ENCODE measurements at places on chromosomes 2 and 18.

- no peak for DNase-seq
Observed at GRCh38 chr2:10655499-10656225, 34.1 kb downstream of the NOL10 start.

GRCh38 chr18:8803063-8803795, 97.9 kb downstream of the MTCL1 start:
- DNase-seq: no peak

GRCh38 chr2:112791019-112791418, 6.7 kb upstream of the IL1A start:
- DNase-seq: no peak

DNA sequence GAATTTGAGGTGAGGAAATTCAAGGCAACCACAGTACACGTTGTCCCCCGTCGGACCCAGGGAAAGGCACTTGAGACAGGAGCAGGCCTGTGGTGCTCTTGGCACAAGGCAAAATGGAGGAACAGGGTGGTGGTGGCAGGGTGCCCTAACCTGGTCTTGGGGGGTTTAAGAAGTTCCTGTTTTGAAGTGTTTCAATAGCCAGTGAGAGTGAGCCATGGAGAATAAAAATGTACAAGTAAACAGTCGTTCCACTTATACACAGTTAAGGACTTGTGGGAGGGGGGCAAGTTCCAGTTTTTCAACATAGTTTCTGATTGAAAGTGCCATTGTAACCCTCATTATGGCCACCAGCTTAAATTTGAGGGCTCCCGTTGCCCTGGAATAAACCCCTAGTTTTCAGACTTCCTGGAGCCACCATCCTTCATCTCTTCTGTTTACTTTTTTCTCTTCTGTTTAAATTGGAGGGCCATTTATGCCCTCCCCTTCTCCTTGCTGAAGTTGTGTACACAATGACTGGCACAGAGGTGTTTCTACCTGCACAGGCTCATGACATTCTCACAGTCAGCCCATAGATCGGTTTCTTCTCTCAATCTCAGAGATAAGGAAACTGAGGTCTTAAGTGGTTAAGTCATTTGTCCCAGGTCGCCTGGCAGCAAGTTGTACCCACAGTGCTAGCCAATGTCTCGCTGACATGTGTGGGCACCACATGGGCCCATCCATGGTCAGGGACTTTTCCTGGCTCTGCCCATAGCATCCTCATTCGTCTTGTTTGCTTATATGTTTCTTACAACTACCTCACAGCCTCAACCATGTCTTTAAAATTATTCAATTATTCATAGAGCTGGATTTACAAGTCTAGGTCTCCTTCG, 66.0 kb upstream of the ST3GAL5 start:
- no peak for DNase-seq

DNA sequence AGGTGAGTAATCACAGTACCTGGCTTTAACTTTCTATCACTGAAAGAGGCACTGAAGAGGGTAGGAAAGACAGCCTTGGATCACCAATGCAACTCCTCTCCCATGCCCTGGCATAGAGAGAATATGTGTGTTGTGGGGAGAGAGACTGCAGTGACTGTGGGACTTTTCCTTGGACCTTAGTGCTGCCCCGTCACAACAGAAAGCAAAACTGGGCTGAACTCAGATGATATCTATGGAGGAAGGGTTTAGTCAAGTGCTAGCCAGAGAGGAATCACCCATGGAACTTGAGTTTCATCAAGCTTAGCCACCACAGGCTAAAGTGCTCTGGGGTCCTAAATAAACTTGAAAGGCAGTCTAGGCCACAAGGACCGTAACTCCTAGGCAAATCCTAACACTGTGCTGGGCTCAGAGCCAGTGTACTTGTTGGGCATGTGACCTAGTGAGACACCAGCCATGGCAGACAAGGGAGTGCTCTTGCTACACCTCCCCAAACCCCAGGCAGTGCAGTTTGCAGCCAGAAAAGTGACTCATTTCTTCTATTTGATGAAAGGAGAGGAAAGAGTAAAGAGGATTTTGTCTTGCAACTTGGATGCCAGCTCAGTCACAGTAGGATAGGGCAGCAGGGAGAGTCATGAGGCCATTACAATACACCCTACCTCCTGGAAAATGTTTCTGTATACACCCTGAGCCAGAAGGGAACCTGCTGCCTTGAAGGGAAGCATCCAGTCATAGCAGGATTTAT, 105.8 kb upstream of the SPOPL start:
- DNase-seq: no peak

GRCh38 chr18:49648326-49648725, 86.5 kb downstream of the LIPG start:
- no peak for DNase-seq

- DNase-seq: no peak
Observed at GRCh38 chr18:38895560-38895959, 1330.0 kb upstream of the CELF4 start.

- DNase-seq: no peak
Observed at GRCh38 chr2:3778851-3779495, 75.6 kb downstream of the DCDC2C start.

- no peak for DNase-seq
Observed at GRCh38 chr2:233966388-233966787, 49.2 kb downstream of the TRPM8 start.
